ENCODE measurements at places on chromosomes 13 and 19.

DNA sequence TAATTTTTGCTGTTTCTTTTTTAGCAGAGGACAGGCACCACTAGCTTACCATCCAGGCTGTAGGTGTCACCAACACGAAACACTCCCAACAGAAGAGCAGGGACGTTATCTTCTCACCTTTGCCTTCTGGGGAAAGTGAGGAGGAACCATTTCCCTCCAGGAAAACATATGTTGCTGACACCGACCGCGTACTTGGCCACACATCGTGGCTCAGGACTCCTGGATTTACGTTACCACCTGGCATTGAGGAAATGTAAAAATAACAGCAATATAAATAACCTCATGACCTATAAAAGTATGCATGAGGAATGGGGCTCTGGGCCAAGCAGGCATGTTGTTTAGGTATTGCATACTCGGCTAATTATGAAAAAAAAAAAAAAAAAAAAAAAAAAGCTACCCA is 525.1 kb downstream of the MYO16 start:
- peak; percentile 2 for DNase-seq

- DNase-seq, result no peak
Observed at GRCh38 chr19:49201042-49201441, 43.5 kb downstream of the TRPM4 start.

DNA sequence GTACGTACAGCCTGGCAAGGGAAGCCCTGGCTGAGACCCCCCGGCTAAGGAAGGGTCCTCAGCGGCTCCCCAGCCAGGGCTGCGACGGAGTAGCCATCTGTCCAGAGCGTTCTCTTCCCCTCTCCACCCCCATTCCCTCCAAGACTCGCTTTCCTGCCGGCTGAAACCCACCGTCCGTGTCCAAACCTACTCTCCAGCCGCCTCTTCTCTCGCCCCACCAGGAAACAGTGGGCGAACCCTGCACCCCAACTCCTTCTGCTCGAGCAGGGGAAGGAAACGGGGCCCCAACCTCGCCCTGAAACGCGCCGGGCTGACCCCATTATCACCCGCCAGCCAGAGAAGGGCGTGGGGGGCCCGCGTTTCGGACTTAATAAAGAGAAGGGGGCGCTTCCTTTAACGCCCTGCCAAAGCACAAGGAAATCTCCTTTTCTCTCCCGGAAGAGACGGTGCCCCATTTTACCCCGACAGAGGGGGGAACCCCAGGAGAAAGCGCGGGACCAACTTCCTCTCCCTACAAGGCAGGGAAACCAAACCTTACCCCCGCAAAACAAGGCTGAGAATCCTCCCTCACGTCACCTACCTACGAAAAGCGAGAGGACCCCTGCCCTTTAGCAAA is 2.5 kb downstream of the ZC3H4 start:
- DNase-seq, result no peak

GRCh38 chr13:25457566-25457965 is 85.8 kb downstream of the ATP8A2 start:
- DNase-seq, result no peak

- DNase-seq, result peak; percentile 31
Observed at GRCh38 chr13:37640499-37640898, 41.9 kb upstream of the POSTN start.

DNA sequence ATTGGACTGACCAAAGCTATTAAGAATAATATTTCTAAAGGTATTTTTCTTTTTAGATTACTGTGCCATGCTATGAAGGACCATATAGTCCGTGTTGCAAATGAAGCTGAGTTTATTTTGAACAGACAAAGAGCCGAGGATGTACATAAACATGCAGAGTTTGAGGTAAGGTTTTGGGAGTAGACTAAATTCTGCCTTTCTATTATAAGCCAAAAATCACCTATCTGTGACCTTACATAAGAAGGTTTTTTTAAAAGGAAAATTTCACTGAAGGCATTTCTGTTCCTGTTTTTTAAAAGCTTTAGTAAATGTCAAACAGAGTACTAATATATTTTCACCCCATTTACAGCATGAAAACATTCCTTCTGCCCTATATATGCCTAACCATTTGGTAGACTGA is 127.4 kb downstream of the MAB21L1 start:
- DNase-seq, result no peak

- no peak for DNase-seq
Observed at GRCh38 chr13:30810801-30811200, 75.5 kb downstream of the ALOX5AP start.

- peak; percentile 12 for DNase-seq
Observed at GRCh38 chr13:43783820-43784219, 3.0 kb downstream of the ENOX1 start.

- DNase-seq, result no peak
Observed at GRCh38 chr13:43348397-43348796, 325.0 kb downstream of the DNAJC15 start.

- no peak for DNase-seq
Observed at GRCh38 chr13:41713405-41713804, 247.5 kb downstream of the VWA8 start.

DNA sequence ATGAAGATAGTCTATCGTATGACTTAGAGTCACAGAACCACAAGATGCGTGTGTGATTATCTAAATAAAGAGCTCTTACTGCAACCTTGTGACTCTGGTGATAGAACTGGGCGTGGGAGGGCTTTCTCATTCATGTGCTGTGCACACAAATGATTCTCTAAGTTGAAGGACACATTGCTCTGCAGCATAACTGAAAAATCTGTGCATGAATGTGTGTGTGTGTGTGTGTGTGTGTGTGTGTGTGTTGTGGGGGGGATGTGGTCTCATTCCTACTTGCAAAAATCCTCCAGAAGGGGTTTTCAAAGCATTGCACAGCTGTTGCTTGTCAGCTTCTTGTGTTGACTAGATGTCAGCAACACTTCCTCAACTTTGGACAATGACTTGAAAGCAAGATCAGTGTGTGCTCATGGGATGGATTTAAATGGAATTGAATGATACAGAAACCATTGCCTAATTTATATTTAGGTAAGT is 22.4 kb downstream of the LRCH1 start:
- no peak for DNase-seq

DNA sequence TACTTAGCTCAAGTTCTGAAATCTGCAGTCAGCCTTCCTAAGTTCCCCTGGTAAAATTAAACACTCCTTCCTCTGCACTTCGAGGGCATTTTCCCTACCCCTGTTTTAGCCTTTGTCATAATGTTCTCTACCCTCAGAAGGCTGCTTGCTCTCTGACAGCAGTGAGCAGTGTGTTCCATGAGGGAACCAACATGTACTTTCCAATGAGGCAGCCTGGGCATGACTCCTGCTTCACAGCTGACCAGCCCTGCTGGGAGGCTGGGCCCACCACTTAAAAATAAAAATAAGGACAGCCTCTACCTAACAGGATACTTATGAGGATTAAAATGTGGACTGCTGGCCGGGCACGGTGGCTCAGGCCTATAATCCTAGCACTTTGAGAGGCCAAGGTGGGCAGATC is 26.4 kb downstream of the RUBCNL start:
- no peak for DNase-seq

DNA sequence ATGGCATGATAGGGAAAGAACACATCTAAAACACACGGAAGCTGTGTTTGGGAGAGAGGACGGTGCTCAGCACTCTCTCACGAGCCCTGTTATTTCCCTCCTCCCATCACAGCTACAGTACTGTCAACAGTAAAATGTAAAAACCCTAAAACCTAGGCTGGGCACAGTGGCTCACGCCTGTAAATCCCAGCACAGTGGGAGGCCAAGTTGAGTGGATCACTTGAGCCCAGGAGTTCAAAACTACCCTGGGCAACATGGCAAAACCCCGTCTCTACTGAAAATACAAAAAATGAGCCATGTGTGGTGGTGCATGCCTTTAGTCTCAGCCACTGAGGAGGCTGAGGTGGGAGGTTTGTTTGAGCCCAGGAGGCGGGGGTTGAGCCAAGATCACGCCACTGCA is 54.8 kb downstream of the FOXO1 start:
- DNase-seq, result no peak

- DNase-seq, result no peak
Observed at GRCh38 chr13:30418075-30418716, 4.1 kb upstream of the UBE2L5 start.

DNA sequence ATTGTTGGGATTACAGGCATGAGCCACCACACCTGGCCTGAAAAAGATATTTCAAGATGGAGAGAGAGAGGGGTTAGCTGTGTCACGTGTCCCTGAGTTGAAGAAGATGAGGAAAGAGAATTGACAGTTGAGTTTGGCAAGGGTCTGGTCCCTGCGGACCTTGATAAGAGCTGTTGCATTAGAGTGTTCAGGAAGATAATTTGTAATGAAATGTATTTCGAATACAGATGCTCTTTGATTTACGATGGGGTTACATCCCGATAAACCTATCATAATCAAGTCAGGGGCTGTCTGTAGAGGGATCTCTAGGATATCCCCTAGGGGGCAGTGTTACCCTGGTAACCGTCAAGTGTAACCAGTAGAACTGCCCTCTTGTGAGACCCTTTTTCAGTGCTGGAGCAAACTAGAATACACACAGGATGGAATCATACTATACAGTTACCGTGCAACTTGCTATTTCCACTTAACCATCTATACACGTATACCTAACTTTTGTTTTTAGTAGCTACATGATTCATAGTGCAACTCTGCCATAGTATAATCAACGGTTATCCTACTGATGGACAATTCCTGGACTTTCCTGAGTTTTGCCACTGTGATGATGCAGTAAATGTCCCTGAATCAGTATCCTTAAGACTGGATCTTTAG is 1.5 kb upstream of the ELOF1 start:
- DNase-seq, result peak; percentile 74

GRCh38 chr19:56543776-56544175 is 5.0 kb downstream of the ZFP28 start:
- DNase-seq, result no peak

DNA sequence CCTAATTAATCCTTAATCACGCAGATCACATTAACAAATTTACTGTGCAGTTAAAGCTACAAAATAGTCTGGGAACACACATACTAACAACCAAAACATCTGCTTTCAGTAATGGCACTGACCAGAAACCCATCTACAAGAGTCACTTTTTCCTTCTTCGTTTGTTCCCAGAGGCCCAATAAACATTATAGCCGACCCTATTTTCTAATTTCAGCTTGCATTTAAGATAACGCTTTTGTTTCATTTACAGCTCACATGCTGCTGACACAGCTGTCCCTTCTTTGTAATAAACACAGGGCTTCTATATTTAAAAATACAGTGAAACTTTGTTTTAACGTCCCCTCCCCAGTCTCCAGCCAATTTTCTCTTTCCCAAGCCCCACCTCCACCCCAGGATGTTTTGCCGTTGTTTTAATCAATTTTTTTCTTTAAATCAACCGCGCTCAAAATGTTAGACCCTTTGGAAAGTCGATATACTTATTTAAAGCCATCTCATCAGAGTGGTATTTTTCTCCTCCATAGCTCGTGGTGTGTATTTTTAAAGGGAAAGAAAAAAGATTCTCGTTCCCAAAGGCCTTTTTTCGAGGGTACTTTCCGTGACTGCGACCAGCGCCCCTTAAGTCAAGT is 1.7 kb upstream of the WBP4 start:
- no peak for DNase-seq

DNA sequence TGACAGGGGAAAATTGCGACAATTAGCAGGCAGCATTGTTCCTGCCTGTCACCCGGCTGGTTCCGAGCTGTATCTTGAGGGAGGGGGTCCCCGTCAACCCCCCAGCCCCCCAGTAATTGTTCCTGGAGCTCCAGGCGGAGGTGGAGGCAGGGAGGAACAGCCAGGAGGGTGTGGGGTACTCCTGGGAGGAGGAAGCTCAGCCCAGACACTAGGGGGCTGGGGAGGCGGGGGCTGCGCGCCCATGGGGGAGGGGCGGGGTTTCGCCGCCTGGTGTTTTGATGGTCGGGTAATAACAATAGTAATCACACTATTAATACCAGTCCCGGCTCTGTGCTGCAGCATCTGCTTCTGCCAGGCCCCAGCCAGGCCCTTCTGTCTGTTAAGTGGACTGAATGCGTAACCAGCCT is 8.6 kb downstream of the NPAS1 start:
- no peak for DNase-seq

DNA sequence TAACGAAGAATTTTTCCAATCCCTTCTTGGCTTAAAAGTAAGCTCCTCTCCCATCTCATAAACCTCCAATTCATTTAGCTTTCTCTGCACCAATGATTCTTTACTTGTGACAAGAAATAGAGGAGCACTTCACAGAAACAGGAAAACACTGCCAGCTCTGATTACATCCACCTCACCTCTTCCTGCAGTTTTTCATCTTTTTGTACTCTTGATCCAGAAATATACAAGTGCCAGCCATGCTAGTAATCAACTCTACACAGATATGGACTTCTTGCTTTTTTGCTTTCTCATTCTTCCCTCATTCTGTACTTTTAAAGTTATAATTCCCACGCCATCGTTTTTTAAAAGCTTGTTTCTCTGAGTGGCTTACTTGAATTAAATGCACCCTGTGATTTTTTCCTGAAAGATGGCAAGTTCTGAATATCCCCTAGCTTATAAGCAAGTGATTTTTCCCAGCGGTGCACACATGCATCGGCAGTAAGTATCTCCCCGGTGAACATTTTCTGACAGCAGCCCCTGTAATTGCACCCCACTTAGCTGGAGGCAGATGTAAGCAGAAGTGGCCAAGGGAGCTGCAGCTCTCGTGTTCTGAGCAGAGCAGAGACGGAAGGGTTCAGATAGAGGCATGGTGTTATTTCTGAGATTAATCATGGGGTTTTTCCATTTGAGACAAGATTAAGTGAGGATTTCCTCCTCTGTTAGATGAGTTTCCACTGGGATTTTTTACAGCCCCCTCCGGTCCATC is 340.7 kb downstream of the SLC7A1 start:
- no peak for DNase-seq

DNA sequence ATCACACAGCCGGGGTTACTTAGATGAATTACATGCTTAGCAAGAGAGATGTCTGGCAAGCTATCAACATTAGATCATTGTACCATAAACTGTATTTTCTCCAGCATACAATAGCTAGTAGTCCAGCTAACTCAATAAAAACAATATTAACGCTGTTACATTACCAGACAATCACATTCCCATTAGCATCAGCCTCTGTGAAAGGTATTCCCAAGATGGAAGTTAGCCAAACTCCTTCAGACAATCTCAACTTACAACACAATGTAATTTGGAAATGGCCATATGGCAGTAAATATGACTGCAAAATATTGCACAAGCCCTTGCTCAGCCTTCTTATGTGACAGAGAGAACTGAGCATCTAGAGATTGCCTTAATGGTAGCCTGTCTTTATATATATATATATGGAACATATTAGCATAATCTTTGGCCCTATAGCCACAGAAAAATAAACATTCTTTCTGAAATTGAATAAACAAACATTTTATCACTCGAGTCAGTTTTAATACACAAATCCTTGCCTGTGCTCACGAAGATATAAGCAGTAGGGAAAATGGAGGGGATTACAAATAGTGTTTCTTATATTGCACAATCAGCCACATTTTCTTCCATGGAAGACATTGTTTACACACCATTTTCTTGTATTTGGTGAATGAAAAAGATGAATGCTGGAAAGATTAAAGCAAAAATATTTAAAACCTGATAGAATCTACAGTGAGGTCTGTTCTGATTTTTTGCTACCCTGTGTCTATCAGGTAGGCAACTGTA is 1060.5 kb downstream of the DIAPH3 start:
- DNase-seq, result no peak

DNA sequence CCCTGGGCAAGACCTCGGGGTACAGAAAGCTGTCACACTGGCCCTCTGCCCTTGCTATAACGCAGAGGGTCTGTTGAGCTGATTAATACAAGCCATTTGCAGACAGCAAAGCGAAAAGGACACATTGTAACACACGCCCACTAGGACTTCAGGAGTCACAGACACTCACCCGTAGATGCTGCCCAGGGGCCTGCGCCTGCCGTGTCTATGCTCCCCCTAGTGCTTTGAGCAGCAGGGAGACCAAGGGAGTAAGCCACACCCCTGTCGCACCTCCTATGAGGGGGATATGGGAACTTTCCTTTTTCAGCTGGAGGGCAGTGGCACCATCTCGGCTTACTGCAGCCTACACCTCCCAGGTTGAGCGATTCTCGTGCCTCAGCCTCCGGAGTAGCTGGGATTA is 1930.2 kb downstream of the OLFM4 start:
- no peak for DNase-seq

Data from Caki2 (cell line).